ENCODE measurements at places on chromosomes 12 and 14.

DNA sequence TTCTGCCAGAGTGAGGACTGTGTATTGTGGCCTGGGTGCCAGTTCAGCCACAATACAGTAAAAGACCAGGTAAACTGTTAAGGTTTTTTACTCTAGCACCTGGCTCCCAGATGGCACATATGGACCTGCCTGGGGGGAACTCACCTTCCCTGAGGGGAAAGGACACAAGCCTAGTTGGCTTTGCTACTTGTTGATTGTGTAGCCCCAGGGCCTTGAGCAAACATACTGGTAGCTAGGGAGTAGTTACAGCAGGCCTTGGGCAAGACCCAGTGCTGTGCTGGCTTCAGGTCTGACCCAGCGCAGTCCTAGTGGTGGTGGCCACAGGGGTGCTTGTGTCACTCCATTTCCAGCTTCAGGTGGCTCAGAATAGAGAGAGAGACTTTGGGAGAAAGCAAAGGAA lies 216.4 kb downstream of the KLHL28 start:
- DNase-seq, result no peak

DNA sequence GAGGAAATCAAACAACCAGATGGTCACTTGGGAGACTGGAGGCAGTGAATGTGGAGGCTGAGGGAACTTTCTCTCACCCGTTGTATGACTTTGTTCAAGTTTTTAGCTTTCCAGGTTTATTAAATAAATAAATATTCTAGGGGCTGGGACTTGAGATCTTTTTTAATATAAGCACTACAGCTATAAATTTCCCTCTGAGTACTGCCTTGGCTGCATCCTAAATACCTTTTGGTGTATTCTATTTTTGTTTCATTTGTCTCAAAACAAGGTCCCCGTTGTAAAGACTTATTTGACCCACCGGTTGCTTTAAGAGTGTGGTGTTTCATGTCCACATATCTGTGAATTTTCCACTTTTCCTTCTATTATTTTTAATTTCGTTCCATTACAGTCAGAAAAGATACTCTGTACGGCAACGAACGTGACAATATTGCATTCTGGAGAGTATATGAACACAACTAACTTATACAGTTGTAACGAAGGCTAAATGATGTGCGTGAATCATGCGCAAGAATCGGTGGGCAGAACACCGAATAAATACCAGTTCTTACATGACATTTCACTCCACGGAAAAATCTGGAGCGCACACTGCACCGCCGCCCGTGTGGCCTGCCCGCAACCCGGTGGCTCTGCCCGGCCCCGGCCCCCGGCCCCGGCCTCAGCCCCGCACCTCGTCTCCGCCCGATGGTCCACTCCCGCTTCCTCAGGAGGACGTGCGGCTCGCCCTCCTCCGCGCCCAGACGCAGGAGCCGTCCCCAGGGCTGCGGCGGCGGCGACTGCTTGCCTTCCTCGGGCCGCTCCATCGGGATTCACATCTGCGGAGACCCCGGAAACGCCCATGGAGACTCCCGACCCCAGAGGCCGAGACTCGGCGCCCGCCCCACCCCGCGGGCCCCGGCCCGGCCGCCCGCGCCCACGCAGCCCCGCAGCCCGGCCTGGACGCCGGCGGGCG lies 602 bp downstream of the CHFR start:
- no peak for DNase-seq

DNA sequence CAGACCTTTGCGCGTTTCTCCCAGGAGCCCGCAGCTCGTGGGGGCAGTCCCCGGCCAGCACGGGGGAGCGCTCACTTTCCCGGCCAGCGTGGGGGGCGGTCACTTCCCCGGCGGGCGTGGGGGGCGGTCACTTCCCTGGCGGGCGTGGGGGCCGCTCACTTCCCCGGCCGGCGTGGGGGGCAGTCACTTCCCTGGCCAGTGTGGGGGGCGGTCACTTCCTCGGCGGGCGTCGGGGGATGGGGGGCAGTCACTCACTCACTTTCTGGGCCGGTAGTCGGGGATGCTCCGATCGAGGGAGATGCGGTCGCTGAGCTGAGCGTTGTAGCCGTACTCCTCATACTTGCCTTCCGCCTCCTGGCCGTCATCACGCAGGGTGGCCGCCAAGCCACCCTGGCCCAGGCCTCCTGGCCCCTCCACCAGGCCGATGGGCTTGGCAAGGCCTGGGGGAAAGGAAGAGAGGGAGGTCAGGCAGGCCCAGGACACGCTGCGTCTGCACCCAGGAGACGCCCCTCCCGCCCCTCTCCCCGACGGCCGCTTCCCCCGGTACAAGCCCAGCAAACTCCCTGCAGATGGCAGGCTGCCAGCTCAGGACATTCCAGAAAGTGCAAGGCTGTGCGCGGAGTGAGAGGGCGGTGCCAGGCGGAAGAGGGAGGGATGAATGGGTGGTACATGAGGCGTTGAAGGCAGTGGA lies 43.3 kb downstream of the GALNT9 start:
- DNase-seq, result no peak

DNA sequence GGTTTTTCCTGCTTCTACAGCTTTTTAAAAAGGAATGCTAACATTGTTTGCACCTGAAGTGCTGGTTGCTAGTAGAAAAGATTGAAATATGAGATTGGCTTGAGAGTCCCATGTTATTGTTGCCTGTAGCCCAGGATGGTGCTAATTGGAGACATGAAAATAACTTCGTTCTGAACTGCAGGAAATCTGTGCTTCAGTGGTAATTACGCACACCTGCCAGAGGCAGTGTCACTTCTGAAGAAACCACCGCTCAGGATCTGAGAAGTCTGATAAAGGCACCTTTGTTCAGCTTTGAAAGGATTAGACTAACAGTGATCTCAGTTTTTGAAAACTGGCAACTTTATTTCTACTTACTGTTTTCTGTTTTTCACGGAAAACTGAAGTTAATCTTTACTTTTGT lies 15.5 kb upstream of the ATP6V0A2 start:
- no peak for DNase-seq

- no peak for DNase-seq
Measured at GRCh38 chr14:67952786-67953185, 133.2 kb downstream of the RAD51B start.

DNA sequence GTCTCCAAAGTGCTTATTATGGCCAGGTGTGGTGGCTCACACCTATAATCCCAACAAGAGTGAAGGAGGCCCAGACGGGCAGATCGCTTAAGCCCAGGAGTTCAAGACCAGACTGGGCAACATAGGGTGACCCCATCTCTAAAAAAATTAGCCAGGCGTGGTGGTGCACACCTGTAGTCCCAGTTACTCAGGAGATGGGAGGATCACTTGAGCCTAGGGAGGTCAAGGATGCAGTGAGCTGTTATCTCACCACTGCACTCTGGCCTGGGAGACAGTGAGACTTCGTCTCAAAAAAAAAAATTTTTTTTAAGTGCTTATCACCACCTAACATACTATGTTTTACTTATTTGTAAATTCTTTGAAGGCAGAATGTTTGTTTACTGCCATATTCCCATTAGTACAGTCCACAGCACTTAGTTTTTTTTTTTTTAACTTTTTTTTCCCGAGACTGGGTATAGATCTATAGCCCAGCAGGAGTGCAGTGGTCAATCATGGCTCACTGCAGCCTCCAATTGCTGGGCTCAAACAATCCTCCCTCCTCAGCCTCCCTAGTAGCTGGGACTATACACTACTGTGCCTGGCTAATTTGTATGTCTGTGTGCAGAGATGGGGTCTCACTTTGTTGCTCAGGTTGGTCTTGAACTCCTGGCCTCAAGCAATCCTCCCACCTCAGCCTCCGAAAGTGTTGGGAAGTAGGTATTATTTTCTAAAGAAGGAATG lies 4.7 kb upstream of the KANSL2 start:
- no peak for DNase-seq

- no peak for DNase-seq
Measured at GRCh38 chr14:103186909-103187586, 63.8 kb downstream of the TNFAIP2 start.

GRCh38 chr12:121915841-121916321 lies 2.5 kb upstream of the CFAP251 start:
- no peak for DNase-seq

DNA sequence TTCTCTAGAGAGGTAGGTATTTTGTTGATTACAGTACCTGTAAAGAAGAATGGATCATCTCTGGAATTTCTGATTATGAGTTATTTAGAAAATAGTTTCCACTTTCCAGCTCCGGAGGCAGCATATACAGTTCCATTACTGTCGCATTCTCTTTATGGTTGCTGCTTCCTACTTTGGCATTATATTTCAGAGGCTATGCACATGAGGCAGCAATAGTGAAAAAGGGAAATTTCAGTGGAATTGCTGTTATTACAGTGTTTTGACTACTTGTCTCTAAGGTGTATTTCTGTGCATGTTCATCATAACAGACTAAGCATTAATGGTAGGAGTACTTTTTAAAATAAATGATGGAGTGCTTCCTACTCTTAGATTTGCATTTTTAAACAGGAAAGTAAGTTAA lies 10.2 kb downstream of the GNG2 start:
- no peak for DNase-seq

DNA sequence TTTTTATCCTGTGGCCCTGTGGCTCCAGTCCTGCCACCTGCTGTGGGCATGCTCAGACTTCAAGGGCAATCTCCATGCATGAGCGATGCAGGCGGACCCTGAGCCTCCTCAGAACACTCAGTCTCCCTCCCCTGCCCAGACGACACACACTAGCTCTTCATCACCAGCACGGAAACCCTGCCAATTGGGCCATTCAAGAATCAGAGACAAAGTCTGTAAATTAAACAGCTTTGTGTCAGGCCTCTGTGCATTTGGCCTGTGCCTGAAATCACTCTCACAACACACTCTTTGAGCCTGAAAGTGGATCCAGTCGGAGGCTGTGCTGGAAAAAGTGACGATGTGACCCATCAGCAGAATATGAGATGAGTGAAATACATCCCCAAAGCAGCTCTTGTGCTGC lies 12.5 kb downstream of the POU6F1 start:
- no peak for DNase-seq

DNA sequence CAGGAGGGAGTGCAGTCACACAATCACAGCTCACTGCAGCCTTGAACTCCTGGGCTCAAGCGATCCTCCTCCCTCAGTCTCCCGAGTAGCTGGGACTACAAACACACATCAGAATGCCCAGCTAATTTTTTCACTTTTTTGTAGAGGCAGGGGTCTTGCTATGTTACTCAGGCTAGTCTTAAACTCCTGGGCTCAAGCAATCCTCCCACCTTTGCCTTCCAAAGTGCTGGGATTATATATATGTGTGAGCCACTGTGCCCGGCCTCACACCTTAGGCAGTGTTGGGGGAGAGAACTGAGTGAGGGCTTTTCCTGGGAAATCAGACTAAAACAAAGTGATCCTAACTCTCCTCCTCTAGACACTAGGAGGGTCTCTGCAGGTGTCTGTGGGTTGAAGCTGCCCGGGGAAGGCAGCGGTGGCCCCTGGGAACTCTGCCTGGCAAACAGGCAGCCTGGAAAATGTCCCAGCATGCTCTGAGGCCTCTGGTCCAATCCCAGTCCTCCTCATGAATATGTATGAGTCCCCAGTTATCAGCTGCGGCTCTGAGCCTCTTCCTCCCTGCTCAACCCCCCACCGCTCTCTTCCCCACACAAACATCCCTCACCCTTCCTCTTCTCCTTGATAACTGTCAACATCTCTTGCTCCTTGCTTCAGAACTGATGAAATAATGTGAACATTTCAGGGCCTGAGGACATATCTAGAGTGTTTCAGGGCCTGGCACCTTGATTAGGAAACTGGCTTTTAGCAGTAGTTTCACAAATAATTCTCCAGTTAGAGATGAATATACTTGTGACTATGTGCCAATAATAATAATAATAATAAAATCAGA lies 7.9 kb upstream of the NAA25 start:
- peak; percentile 34 for DNase-seq

GRCh38 chr14:47935332-47935731 lies 259.9 kb upstream of the MDGA2 start:
- no peak for DNase-seq

- DNase-seq, result no peak
Measured at GRCh38 chr12:5439371-5439771, 7.5 kb downstream of the NTF3 start.

GRCh38 chr12:55724226-55724939 lies 4.2 kb downstream of the RDH5 start:
- DNase-seq, result peak; percentile 75

GRCh38 chr14:90451961-90452360 lies 55.1 kb downstream of the CALM1 start:
- no peak for DNase-seq

DNA sequence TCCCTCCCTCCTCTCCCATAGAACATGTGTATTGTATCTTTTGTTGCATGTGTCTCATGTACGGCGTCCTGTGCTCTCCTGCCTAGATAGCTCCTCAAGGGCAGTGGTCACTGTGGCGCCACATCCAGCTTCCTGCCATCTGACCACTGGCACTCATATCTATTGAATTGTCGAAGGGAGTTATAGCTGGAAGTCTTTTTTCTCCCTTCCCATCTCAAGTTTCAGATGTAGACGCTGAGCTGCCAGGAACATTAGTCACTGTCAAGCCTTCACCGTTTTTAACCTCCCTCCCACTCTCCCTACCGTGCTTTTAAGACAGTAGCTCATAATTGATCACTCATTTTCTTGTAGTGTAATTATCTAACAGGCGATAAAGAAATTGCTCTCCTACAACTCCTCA lies 33.0 kb downstream of the MTHFD1 start:
- no peak for DNase-seq

DNA sequence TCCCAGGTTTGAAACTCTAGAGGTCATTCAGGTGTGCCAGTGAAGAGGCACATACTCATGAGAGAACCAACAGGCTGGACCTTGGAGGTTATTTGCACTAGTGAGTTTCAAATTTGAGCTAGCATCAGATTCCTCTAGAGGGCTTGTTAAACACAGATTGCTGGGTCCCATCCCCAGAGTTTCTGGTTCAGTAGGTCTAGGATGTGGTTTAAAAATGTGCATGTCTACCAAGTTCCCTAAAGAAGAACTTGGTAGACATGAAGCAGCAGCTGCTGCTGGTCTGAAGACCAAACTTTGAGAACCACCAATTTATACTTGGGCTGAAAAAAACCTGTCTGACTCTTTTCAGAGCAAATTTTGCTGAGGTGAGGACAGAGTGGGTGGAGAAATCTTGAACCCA lies 61.7 kb downstream of the SUSD6 start:
- no peak for DNase-seq

GRCh38 chr12:5345534-5345933 lies 86.4 kb upstream of the NTF3 start:
- no peak for DNase-seq

DNA sequence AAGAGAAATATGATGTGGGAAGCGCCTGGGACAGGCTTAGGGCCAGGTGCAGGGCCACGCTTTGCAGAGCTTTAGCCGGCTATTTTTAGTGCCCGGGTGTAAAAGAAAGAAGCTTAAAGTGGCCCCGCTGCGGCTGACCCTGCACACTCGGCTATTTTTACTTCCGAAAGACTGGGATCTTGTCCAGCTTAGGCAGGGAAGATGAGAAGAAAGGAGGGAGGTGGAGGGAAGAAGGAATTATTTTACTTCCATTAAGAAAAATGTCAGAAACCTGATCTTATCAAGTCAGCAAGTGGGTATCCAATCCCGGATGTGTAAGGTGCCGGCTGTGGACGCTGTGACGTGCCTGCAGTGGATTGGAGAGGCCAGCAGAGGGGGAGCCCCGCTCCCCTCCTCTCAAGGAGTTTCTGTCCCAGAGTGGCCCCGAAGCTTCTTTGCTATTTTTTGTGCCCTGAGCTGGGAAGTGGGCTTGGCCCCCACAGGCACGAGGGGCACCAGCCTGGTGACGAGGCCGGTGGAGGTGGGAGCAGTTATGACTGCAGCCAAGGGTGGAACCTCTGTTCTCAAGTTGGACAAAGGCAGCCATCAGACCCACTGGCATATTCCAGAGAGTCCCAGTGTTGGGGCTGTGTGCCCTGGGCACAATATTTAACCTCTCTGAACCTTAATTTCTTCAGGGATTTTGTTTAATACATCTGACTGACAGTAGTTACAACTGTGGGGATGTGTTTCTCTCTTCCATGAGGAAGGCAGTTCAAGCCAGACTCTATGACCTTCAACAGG lies 97.7 kb downstream of the ESRRB start:
- DNase-seq, result no peak

- no peak for DNase-seq
Measured at GRCh38 chr14:97916669-97917568, 1119.7 kb downstream of the VRK1 start.
